ENCODE measurements at places on chromosomes 2 and 18.

GRCh38 chr2:188314314-188315054, 22.8 kb downstream of the GULP1 start:
- DNase-seq = no peak

DNA sequence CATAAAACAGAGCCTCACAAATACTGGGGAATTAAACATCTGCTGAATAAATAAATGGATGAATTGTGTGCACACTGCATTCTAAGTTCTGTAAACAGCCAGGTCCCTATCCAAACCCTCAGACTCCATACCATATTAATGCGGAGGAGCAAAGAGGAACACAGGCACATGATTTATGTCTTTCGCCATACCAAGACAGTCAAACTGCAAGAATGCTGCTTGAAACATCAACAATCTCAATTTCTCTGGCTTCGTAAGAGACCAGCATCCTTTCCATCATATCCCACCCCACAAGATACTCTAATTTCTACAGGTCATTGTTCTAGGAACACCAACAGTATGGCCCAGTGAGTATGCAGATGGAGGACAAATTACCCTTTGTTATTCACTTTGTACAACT, 15.0 kb downstream of the KANSL3 start:
- DNase-seq = no peak

DNA sequence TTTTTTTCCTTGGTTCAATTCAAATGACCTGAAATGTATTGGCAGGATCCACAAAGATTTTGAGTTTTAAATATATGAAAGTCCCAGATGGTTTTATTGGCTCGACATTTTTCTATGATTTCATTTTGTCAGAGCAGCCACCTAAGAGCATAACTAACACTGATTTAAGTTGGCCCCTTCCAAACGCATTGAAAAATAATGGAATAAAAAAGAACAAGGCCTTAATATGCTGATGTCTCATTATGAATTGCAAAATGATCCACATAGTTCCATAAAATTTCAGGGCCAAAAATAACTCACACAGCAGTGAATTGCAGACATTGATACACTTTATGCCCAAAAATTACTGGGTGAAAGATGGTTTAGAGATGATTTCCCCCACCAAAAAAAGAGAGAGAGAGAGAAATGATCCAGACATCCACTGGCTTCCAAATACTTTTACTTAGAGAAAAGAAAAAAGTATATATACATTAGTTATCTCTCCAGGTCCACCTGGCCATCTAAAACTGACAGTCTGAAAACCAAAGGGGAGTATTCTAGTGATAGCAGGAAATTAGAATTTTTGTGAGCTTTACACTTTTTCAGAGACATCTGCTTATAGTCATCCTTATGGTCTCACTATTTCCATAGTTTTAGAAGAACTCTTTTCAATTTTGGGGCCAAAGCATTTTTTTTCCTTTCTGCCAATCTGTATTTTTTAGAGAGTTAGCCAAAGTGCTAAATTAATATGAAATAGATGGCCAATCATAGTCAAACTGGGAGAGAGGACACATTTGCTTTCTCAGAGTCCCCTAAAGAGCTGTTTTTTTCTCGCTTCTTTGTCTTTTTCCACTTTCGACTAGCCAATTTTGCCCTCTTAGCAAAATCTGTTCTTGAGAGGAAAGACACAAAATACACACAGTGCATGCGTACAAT, 213.5 kb upstream of the RND3 start:
- no peak for DNase-seq

DNA sequence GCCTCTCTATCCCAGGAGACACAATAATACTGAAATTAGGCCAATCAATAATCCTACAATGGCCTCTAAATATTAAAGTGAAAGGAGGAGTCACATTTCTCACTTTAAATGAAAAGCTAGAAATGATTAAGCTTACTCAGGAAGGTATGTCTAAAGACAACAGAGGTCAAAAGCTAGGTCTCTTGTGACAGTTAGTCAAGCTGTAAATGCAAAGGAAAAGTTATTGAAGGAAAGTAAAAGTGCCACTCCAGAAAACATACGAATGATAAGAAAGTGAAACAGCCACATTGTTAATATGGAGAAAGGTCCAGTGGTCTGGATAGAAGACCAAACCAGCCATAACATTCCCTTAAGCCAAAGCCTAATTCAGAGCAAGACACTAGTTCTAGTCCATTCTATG, 9.5 kb downstream of the SESTD1 start:
- DNase-seq = no peak

GRCh38 chr2:64220894-64221617, 76.8 kb upstream of the PELI1 start:
- no peak for DNase-seq

DNA sequence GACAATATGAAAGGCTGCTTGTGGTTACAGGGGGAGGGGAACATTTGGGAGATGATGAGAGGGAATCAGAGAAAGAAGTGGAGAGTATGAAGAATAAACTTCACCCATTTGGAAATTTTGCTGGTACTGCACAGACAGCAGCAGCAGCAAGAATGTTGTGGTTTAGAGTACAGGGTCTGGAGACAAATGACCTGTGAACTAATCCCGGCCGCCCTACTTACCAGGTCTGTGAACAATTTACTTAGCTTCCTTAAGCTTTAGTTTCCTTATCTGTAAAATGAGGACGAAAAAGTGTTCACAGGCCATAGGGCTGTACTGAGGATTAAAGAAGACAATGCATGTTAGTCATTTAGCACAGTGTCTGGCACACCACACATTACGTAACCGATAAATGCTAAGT, 685.4 kb upstream of the CELF4 start:
- no peak for DNase-seq

DNA sequence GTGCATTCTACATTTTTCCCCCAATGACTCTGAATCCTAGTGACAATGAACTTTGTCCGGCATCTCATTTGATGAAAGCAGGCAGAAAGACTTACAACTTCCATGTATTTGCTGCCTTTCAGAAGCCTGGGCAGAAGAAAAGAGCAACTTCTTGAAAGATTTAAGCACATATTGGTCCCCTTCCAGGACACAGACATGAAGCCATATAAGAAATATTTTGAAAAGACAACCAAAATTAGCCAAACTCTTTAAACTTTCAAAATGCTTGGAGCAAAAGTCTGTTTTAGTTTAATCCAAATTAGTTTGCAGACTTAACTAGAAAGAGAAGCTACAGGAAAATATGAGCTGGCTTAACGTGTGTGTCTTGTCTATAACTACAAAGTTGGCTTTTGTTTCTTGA, 492.5 kb downstream of the NR4A2 start:
- no peak for DNase-seq

- no peak for DNase-seq
These were observed 159.6 kb downstream of the LDLRAD4 start for GRCh38 chr18:13378150-13378549.

GRCh38 chr2:158486150-158486969, 29.6 kb downstream of the PKP4 start:
- no peak for DNase-seq

DNA sequence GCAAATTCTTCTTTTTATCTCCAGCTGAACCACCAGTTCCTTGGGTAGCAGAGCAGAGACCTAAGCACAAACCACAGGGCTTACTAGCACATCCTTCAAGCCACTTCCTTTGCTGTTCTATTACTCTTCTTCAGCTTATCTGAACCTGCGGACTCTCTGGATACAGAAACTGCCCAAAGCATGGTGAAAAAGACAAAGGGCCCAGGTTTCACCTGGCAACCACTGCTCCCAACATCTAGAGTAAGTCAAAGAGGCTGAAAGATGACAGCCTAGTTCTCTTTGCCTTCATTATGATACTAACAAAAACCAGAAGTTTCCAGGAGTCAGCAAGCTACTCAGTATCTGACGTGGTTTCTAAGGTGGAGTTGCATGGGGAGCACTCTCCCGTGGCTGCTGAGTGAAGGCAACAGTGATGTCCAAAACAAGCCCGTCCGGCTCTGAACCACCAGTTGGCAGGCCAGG, 43.4 kb downstream of the KANSL3 start:
- no peak for DNase-seq

DNA sequence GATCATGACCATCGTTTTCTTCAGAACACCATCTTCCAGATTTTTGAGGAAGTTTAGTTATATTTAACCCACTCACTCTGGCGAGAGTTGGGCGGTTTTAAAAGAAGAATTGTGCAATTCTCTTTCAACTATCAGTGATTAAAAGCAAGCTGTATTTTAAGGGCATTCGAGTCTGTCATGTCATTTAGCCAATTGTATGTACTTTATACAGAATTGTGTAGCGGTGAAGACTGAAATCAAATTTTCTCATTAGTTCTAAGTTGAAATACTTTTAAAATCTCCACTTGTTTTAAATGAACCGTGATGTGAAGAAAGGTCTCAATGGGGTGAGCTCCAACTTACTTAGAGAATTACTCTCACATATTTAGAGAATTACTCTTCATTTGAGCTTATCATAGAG, 214.6 kb upstream of the DTNA start:
- no peak for DNase-seq

GRCh38 chr2:217195658-217196446, 336.0 kb upstream of the TNP1 start:
- no peak for DNase-seq

DNA sequence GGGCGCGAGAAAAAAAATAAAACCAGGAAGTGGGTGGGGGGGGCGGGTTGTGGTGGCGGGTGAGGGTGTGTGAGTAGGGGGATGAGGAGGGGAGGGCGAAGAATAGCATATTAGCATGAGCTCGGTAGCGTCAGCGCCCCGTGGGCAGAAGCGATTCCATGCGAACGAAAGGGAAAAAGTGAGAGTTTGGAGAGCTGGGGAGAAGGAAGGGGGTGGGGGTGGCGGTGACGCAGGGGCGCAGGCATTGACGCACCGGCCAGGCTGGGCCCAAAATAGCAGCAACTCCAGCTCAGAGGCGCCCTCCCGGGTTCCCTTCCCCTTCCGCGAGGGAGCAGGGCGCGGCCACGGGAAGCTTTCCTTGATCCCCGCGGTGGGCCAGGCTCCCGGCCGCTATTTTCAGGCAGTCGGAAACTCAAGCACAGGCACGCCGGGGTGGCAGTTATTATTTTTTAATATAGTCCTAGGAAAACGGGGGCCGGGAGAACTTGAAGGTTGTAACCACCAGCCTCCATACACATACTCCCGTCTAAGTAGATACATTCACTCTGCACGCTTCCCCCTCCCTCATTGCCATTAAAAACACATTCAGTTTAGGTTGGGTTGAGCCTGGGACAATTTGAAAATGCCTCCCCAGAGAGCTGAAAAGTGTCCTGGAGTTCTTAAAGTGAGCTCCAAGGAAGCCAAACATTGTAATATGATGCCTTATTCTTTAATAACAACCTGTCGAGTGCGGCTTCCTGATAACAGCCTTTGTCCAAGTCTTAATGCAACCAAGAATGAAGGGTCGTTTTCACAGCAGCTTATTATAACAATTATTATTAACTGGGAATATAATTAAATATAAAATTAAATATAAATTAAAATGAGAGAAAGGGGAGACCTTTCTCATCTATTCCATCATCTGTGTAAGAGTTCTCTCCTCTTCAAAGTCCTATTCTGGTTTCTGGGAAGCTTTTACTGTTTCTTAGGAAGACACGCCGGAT, 2.3 kb upstream of the NR4A2 start:
- DNase-seq = no peak

GRCh38 chr2:217722883-217723472, 279.8 kb downstream of the TNS1 start:
- no peak for DNase-seq

DNA sequence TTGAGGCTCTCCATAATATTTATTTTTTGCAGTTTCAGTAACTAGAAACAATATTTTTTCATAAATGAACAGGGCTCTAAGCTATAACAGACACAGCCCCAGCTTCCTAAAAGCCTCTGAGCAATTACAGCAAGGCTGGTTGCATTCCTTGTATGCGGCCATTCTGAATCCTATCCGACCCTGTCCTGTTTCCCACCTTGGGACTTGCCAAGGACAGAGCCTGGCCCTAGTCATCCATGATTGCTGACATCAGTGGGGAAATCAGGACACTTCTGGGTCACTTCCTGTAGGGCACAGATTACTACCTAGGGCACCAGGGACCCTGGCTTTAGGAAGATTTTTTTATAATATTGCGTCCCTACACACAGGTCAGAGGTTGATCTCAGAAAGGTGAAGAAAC, 5.5 kb downstream of the TMEM177 start:
- no peak for DNase-seq

- no peak for DNase-seq
These were observed 372.8 kb upstream of the RND3 start for GRCh38 chr2:150860301-150860700.

- no peak for DNase-seq
These were observed 83.4 kb downstream of the AAK1 start for GRCh38 chr2:69560147-69560482.

- no peak for DNase-seq
These were observed 73.3 kb upstream of the CABLES1 start for GRCh38 chr18:23062011-23062410.

- DNase-seq = no peak
These were observed 61.3 kb upstream of the SLC8A1 start for GRCh38 chr2:40513201-40513600.

DNA sequence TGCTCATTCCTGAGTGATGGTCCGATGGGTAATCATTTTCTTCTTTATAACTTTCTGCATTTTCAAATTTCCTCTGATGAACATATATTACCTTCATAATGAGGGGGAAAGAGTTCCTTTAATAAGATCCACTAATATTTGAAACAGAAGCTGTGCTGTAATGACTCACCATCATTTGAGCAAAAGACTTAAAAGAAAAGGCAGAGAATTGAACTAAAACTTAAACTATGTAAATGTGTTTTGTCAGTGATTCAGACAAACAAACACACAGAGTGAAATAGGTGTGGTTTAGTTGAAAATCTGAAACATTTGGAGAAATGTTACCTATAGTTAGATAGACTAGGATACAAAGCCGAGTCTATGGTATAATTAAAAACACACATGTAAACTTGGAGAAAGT, 209.6 kb downstream of the STK39 start:
- no peak for DNase-seq

DNA sequence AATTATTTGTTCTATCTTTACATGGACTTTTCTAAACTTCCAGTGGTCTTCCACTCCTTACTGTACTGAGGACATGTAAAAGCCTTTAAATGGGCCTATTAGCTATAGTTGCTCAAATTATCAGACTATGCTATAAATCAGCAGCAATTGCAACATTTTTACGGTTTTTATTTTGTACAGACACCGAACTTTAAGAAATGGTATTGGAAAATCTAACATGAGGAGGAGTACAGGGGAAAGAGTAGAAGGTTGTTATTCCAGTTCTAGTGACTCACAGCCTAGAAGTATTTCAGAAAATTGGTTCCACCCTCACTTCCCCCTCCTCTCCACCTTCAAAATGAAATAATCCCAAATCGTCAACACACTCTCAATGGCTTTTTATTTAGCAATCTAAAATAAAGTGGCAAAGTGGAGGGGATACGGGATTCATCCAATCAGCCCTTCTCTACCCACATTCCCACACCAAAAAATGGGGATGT, 1.1 kb downstream of the NCKAP1 start:
- DNase-seq = no peak
